Stomach (tissue), 19 donors: ENCODE measurements at places on chromosomes 6 and 20. TPM values are rescaled to one million over a fixed set of nuclear protein-coding genes. Genes with fewer than 3 reads are reported as not detected.

DNA sequence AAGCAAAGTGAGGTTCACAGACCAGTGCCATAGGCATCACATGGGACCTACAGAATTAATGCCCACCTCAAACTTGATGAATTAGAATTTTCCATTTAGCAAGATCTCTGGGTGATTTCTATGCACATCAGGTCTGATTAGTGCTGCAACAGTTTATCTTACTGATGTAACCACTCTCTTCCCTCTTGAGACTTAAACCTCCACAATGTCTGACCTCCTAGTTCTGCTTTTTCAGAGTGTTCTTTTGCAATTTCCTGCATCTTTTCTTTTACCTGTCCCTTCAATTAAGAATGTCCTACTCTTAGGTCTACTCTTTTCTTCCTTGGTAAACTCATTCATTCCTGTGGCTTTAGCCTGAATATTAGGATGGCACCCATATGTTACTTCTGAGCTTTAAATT, 615.3 kb downstream of the TFAP2A start:
- DNase-seq: no peak

The HAO1 gene
- total RNA-seq: not detected

The MROH8 gene
- total RNA-seq: 0.45 TPM

The SLC2A4RG gene
- total RNA-seq: 45.5 TPM

DNA sequence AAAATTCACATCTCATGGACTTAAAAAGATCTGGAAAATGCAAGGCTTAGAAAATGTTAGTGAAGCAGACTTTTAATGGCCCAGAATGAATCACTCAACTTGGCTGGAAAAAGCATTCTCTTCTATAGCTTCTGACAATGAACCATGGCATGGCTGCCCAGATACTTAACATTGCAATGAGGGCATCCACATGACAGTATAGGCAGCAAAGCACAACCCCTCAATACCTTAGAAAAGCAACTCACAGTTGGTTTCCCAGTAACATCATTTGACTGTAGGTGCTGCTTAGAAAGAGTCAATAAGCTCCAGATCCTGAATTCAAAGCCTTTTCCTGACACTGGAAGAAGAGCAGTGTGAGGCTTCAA, 155.8 kb downstream of the EYA4 start:
- DNase-seq: no peak

- no peak for DNase-seq
Observed at GRCh38 chr6:36912030-36912454, 26.3 kb downstream of the C6orf89 start.

DNA sequence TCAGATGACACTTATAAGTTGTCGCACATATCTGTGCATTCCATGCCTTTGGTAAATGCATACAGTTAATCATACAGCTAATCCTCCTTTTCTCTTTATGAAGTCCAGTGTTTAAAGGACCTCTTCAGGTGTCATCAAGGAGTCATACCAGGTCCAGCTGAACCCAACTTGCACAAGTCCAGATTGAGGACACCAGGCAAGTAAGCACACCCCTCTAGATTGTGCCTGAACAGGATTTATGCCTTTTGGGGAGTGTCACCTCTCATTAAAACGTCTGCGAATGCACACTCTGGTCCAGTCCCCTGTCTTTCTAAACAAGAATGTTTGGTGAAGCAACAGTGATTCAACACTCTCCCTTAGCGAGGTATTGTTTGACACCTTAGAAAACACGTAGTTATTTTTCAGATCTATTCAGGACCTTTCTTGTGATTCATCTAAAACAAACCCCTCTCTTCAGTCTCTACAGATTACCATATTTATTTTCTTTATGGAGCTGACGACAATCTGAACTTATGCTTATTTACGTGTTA, 48.4 kb downstream of the C6orf15 start:
- DNase-seq: no peak

- no peak for DNase-seq
Observed at GRCh38 chr20:50048420-50049166, 64.4 kb downstream of the UBE2V1 start.

GRCh38 chr6:16305246-16305725, 66.9 kb downstream of the GMPR start:
- DNase-seq: no peak

- no peak for DNase-seq
Observed at GRCh38 chr6:153087436-153087835, 43.6 kb downstream of the RGS17 start.

- no peak for DNase-seq
Observed at GRCh38 chr6:1368940-1369339, 20.4 kb upstream of the FOXF2 start.

The TNXB gene
- 71.0 TPM for total RNA-seq
